Caki2 (cell line): ENCODE measurements at places on chromosomes 12 and 14.
A peak's percentile ranks its signal among the peaks of the same experiment; 100 is the strongest.

DNA sequence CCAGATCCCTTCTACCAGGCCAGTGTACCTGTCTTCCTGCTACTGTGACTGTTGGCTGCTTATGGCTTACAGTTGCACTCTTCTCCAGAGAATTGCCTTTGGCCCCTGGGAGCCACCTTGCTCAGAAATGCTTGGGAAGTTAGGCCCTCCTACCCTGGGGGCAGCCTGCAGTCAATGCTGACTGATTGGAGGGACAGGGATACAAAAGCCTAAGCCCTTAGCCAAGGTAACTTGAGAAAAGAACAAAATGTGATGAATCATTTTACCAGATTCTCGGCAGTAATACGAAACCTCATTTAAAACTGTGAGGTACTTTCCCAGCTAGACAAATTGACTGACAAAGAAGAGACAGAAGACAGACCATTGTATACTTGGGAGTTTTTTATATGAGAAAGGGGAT, 47.3 kb downstream of the PTCSC3 start:
- peak; percentile 42 for DNase-seq

DNA sequence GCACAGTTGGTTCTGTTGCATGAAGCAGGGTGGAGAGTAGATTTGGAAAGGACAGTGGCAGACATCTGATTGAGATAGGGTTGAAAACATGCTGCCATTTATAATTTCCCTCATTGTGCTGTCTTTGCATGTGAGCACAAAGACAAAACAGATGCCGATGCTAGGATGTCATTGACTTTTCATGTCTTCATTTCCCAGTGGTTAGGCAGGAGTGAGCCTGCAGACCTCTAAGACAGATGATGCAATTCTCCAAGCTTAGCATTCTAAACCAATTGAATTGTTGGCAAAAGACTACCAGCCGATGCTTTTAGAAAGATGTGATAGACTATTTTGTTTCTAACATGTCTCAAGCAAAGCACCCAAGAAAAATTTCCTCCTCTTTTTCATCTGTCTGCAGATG, 37.1 kb upstream of the PELI2 start:
- DNase-seq: no peak

- peak; percentile 3 for DNase-seq
Observed at GRCh38 chr12:9347328-9348127, 139.3 kb upstream of the PZP start.

GRCh38 chr14:89388853-89389252, 28.2 kb downstream of the FOXN3 start:
- DNase-seq: no peak

GRCh38 chr12:100473716-100474150, at the start of gene NR1H4:
Gene NR1H4, plus strand, starts transcription at chr12:100473866. Its CDS starts 19,458 bp downstream, at chr12:100493324.
- no peak for DNase-seq

GRCh38 chr14:28746247-28746646, 20.3 kb upstream of the FOXG1 start:
- no peak for DNase-seq

DNA sequence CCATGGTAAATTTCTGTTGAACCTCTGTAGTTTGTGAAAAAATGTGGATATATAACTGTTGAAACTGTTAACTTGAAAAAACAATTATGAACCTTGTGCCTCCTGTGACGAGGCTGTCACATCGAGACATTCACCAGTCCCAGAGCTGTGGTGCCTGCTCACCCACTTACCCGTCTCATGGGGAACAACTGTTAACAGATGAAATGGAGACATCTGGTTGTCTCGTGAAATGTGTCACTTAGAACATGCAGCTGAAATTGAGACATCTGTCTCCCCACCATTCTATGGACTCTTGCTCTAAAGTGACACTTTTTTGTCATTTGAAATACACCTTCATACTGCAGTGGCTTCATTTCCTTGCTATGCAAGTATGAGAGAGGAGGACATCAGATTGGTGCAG, 240.6 kb downstream of the GXYLT1 start:
- no peak for DNase-seq

DNA sequence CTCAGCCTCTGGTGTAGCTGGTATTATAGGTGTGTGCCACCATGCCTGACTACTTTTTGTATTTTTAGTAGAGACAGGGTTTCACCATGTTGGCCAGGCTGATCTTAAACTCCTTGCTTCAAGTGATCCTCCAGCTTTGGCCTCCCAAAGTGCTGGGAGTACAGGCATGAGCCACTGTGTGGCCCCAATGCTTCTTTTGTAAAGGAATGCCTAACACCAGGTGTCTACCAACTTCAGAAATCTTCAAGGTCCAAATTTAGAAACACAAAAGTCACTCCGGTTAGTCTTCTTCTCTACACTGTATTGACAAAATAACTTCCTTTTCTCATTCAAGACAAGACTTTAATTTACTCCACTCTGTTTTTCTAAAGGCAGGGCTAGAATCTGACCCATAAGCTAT, 188.7 kb downstream of the PRKD1 start:
- no peak for DNase-seq

DNA sequence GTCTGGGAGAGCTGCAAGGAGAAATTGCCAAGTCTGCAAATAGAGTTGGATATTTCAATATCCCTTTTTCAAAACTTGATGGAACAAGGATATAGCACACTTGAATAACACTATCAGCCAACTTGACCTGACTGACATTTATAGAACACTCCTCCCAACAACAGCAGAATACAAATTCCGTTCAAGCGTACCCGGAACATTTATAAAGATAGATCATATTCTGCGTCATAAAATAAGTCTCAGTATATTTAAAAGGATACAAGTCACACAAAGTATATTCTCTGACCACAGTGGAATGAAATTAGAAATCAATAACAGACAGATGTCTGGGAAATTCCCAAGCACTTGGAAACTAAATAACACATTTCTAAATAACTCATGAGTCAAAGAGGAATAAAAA, 29.0 kb upstream of the MEG3 start:
- no peak for DNase-seq

GRCh38 chr12:104243551-104243950, 28.0 kb downstream of the TXNRD1 start:
- DNase-seq: no peak

DNA sequence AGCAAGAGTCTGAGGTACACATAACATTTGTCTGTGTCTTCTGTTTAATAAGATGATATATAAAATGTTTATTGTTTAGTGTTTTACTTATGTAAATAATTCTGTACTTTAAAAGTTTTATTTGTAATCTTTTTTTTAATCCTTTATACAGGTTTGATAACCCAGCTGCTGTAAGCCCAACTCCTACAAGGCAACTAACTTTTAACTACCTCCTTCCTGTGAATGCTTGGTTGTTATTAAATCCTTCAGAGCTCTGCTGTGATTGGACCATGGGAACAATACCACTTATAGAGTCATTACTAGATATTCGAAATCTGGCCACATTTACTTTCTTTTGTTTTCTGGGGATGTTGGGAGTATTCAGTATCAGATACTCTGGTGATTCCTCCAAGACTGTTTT, 24.1 kb downstream of the TMTC3 start:
- no peak for DNase-seq

DNA sequence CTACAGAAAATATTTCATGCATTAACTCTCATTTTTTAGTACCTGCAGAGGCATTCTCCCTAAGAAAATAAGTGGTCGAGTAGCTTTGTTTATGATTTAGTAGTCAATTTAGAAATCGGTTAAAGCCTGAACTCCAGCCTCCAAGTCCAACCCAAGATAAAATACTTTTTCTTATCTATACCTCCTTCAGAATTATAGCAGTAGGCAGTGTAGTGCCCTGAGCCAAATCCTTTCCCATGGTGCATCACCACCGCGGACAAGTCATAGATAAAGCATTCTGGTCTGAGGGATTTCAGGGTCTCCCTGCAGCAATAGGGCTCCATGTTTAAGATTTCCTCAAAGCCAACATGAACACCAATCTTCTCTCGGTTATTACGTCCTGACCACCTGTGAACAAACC, 30.5 kb downstream of the USP44 start:
- DNase-seq: no peak

- DNase-seq: no peak
Observed at GRCh38 chr12:16531621-16532020, 74.3 kb downstream of the LMO3 start.

DNA sequence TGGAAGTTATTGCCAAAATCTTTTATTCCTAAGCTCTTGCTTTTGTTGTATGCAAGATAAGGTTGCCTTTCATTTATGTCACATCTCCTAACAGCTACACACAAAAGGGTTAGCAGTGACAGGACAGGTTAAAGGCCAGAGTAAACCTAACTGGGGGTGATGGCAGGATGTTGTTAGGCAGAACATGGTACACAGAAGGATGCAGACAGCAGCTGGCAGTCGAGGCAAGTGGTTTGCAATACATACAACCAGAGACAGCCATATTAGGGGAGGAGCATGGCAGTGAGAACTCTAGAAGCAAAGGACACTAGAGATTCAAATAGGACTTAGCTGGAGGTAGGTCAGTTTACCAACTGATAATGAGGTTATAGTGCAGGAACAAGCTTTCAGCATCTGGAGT, 2.7 kb upstream of the ABCD2 start:
- DNase-seq: no peak

DNA sequence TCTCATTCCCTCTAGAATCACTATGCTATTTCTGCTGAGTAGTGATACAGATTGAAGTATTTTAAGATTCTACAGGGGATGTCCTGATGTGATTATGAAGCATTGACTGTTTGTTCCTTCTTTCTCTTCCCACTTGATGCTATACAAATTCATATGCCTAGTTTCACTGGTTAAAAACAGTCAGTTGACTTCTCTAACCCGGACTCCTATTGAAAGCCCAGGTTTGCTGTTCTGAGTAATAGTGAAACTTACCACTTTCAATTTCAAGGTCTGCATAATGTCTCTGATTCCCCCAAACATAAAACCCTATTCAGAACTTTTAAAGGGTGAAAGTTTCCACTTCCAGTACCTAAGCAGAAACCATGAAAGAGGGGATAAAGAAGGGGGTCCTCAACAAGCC, 117.7 kb upstream of the RPL10L start:
- no peak for DNase-seq

DNA sequence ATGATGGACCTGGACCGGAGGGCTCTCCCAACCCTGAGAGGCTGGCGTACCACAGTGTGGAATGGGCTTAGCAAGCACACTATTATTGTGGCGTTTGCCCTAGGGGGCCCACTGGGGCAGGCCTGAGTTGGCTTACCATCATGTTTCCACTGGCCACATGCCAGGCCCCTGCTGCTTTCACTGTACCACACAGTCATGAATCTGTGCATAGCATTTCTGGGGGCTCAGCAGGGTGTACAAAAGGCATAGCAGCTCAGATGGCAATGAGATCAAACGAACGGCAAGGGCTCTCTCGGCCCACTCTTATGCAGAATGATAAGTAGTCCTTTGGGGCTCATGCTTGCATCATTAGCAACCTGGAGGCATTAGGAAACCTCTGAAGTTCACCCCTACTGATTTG, 137.0 kb upstream of the HIF1A start:
- no peak for DNase-seq

GRCh38 chr12:60201891-60202290, 606.1 kb downstream of the SLC16A7 start:
- no peak for DNase-seq

DNA sequence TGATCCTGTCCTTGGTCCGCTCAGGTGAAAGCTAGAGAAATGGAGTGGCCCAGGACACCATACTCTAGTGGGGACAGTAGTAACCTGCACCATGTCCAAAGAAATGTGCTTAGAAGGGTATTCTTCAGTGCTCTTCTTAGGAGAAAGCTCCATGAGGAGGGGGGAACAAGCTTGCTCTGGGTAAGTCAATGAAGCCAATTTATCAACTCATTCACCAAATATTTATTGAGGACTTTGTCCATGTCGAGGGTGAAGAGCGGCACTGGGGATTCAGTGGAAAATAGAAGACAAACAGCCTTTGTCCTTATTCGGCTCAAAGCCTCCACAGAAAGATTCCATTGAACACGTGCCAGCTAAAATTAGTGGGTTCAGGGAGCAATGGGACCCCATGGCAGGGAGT, 677.8 kb downstream of the BCL11B start:
- no peak for DNase-seq

DNA sequence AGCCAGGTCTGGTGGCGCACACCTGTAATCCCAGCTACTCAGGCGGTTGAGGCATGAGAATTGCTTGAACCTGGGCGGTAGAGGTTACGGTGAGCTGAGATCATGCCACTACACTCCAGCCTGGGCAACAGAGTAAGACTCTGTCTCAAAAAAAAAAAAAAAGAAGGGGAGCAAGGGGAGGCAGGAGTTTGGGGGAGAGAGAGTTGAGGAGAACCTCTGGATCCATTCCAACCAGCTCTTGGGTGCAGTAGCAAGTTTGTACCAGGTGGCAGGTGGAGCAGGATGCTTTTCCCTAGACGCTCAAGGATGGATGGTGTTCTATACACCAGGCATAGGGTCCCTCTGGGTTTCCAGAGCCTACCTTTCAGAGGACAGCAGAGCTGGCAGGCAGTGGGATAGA, 1.9 kb downstream of the NFE2 start:
- DNase-seq: no peak

- DNase-seq: no peak
Observed at GRCh38 chr14:104285508-104285840, 147.1 kb downstream of the KIF26A start.

GRCh38 chr12:87806310-87806709, 222.9 kb downstream of the C12orf50 start:
- DNase-seq: peak; percentile 64

GRCh38 chr12:101823039-101823438, 7.7 kb downstream of the GNPTAB start:
- no peak for DNase-seq

DNA sequence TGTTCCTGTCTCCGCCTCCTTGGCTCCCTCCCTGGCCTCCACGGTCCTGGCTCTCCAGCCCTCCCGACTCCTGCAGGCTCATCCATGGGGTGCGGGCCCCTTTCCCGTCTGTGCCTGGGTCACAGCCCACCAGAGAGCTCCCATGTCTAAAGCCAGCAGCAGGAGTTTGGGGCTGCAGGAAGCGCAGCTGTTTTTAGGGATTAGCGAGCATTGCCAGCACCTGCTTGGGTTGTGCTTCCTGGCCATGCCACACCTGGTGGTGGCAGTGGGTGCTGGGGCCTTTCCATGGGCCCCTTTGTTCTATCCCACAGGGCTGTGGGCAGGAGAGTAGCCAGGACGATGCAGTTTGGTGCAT, 64.7 kb downstream of the KIF26A start:
- DNase-seq: no peak

DNA sequence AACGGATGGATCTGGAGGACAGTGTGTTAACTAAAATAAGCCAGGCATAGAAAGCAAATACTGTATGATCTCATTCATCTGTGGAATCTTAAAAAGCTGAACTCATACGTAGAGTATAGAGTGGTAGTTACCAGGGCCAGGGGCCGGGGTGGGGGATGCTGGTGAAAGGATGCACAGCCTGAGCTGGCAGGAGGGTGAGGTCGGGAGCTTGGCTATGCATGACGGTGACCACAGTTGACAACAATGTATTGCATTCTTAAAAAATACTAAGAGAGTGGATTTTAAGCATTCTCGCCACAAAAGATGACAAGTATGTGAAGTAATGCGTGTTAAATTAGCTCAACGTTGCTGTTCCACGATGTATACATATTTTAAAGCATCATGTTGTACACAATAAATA, 351.3 kb downstream of the TMEM121 start:
- no peak for DNase-seq

DNA sequence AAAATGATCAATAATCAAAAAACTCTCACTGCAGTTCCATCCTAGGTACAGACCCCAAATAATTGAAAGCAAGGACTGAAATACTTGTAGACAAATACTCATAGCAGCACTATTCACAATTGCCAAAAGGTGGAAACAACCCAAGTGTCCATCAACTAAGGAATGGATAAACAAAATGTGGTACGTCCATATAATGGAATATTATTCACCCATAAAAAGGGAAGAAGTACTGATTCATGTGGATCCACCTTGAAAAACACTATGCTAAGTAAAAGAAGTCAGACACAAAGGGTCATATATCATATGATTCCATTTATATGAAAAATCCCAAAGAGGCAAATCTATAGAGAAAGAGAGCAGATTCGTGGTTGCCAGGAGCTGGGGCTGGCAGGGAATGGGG, 202.8 kb downstream of the KSR2 start:
- DNase-seq: no peak
